ENCODE measurements at places on chromosomes 5 and 9.

DNA sequence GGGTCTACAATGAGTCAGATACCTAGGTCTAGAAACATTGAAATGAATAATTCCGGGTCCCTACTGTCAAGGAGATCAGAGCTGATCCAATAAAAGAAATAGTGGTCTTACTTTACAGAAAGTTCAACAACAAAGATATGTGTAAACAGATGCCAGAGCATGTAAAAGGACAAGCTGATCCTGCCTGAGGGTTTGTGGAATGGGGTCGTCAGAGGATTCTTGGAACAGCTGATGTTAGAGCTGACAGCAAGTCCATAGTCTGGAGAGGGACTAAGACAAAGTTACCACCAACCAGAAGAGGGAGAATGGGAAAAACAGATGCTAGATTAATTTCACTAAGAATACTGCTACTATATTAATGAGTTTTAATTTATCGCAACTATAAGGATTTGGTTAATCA, 71.5 kb downstream of the FREM1 start:
- DNase-seq = no peak

DNA sequence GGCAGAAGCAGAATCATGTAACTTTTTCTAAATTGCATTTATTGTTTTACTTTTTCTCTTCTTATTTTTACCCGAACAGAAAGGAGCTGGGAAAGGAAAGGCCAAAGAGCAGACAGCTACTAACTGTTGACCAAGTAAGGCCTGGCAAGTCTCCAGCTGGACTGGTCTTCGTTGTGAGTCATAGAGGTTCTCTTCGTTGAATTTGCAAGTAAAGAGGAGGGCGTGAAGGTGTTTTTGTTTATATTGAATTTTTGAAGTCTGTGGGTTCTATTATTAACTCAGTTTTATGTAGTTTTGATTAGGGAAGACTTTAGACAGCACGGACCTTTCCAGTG, 416.5 kb upstream of the CCNH start:
- DNase-seq = no peak

- no peak for DNase-seq
These were observed 30.5 kb downstream of the XRCC4 start for GRCh38 chr5:83107692-83108420.

- DNase-seq = no peak
These were observed 52.3 kb downstream of the UGCG start for GRCh38 chr9:111948951-111949350.

- no peak for DNase-seq
These were observed 198.9 kb upstream of the WWC1 start for GRCh38 chr5:168092209-168093185.

DNA sequence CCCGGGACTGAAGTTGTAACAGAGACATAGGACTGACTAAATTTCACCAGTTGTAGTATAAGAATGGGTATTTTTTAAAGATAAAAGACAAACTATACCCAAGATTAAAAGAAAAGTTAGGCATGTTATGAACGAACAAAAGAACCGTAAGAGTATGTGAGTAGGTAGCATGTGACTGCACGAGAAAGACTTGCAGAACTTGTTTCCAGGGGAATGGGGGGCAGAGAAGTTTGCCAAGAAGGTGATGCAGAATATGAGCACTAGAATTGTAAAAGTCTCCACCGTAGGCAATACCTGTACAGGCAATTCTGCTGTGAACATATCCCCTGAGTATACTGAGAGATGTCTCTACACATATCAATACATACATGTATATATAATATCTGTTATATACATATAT, 614.7 kb downstream of the PRELID2 start:
- DNase-seq = no peak

GRCh38 chr5:38697013-38697412, 140.6 kb upstream of the LIFR start:
- no peak for DNase-seq

GRCh38 chr5:82351754-82352145, 73.6 kb upstream of the RPS23 start:
- no peak for DNase-seq
